ENCODE measurements at places on chromosomes 3 and 15.

DNA sequence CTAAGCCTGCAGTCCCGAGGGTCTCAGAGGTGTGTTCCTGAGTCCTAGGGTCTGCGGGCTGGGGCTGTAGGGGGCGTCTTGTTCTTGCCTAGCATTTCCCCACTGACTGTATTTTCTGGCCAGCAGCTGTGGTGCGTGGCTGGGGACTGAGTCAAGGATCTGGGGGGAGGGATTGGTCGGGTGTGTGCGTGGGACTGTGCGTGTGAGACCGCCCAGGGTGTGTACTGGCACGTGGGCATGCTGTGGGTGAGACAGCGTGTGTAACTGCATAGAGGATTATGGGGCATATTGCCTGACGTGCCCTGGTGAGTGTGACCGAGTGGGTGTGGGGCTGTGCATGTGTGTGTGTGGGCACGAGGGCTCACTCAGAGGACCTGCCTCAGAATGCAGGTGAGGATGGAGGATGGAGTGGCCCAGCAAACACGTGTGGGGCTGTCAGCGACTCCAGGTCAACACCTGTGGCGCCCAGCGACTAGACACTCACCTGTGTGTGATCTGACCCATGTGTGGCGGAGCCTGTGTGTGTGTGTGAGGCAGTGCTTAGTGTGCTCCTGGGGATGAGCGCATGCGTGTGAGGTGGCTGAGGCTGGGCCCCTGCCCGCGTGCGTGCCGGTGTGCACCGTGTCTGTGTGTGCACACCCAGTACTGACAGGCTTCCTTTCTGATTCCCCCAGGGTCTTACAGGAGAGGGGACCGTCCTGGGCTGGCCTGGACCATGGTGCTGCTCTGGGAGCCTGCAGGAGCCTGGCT lies 20.9 kb downstream of the FBLN2 start:
- DNase-seq, result no peak

GRCh38 chr3:11006986-11007933 lies 14.7 kb downstream of the SLC6A1 start:
- DNase-seq, result no peak

GRCh38 chr3:148937467-148938255 lies 53.7 kb upstream of the GYG1 start:
- DNase-seq, result peak; percentile 74

DNA sequence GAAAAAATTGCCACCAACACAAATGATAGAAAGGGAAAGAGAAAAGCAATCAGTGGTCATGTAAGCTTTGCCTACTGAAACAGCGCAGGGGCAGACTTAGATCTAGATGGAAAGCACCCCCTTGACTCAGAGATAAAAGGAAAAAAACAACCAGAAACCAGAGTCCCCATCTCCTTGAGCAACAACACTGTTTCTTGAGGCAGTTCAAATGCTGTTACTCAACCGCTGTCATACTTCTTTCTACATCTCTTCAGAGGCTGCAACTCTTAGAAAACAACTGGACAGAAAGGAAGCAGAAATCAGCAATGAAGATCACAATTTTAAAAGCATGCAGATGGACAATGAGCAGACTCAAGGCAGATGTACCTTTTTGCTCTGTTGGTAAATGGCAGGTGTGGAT lies 36.5 kb downstream of the FSIP1 start:
- no peak for DNase-seq

- no peak for DNase-seq
These were observed 11.8 kb upstream of the EID1 start for GRCh38 chr15:48866141-48866563.

DNA sequence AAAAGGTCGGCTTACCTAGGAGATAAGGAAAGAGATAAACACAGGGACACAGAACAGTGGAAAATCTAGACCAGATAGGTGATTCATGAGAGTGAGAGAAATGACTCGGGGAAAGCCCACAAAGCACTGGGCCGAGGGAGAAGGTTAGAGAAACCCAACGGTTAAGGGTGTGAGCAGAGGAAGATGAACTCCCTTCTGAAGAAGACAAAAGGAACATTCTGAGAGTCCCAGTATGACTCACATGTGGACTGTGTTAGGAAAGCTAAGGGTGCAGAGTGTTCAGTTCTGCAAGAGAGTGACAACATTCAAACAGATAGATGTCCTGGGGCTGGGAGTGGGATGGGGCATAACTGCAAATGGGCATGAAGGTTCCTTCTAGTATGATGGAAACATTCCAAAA lies 83.0 kb downstream of the CNTN3 start:
- no peak for DNase-seq

GRCh38 chr15:72285927-72286516 lies 13.7 kb upstream of the PARP6 start:
- no peak for DNase-seq

DNA sequence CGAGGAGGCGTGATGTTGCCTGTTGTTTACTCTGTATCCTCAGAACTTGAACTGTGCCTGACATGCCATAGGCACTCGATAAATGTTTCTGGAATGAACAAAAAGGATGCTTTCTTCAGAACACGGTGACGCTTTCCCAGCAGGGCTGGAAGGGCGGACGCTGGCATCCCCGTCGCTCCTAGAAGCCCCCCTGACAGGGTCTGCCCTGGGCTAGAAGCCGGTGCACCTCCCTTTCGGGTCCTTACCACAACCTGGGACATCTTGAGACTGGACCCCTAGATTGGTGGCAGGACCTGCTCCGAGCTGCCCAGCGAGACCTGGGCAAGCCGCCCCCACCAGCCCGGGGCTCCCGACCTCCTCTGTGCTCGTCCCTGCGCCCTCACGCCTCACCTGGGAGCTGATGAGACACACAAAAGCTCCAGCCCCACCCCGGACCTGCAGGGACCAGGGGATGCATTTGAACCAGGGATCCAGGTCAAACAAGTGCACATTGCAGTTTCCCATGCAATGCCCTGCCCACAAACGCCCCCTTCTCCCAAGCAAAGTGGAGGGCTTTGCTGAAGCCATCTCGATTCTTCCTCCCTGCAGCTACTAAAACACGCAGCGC lies 131.2 kb upstream of the MEF2A start:
- no peak for DNase-seq

DNA sequence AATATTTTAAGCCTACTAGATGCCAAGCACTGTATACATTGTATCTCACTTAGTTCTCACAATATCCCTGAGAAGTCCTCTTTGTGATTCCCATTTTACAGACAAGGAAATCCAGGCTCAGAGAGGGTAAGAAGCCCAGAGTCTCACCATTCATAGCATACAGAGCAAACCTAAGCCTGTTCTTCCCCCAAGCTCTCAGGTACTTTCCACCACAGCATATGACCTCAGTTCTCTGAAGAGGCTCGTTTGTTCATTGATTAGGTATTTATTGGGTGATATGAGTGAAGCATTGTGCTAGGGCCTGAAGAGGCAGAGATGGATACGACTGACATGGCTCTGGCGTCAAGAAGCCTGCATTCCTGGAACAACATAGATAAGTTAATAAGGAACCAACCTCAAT lies 310.9 kb upstream of the UMPS start:
- no peak for DNase-seq

DNA sequence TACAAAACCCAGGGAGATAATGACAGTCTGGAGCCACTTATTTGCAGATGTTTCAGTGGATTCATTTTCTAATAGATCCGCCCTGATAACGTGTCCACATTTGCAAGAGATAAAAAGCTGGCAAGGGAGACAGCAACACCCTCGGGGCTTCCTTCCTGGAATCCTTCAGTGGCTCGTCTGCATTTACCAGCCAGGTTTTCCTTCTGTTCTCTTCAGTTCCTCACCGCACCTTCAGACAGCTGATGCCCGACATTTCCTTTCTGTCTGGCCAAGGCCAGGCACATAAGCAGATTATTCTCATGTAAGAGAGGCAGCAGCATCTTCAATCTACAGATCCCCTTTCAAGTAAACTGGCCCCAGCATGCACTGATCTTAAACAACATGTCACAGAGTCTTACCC lies 56.2 kb upstream of the SPATA12 start:
- DNase-seq, result no peak

DNA sequence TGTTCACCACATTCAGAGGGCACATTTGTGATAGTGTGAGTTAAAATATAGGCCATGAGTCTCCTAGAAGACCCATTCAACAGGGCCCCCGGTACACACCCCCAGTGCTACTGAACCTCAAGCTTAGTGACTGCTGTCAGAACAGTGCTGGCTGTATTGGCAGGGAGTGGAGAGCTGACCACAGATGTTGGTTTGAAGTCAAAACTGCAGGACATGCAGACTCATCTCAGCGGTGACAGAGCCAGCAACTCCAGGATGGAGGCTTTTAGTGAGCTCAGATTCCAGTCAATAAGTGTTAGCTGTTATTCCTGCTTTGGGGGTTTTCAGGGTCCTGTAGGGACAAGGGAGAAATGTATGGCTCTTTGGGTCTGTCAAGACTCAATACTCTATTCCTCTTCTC lies 29.1 kb downstream of the PRR20G start:
- no peak for DNase-seq

DNA sequence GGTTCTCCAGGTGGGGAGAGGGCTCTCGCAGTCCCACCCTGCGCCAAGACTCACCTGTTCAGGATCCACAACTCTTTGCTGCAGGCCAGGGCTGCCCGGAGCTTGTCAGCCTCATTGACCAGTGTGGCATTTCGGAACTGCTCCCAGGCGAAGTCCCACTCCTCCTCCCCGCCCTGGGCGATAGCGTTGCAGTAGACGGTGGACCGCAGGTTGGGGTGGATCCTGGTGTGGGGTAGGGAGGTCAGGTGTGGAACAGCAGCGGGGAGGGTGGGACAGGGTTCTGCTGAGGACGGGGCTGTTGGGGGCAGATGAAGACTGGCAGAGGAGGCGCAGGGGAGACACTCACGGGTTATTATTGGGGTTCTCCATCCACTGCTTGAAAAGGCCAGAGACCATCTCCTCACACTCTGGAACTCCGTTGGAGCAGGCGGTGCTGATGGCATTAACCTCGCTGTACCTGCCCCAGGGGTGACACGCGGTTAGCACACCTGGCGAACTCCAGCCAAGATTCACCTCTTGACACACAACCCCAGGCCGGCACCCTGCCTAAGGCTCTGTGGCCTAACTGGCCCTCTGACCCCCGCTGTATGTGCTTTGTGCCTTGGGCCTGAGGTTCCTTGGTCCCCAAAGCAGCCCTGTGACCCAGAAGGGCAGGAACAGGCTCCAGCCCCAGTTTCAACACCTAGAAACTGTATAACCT lies 16.1 kb downstream of the MESP2 start:
- DNase-seq, result no peak

DNA sequence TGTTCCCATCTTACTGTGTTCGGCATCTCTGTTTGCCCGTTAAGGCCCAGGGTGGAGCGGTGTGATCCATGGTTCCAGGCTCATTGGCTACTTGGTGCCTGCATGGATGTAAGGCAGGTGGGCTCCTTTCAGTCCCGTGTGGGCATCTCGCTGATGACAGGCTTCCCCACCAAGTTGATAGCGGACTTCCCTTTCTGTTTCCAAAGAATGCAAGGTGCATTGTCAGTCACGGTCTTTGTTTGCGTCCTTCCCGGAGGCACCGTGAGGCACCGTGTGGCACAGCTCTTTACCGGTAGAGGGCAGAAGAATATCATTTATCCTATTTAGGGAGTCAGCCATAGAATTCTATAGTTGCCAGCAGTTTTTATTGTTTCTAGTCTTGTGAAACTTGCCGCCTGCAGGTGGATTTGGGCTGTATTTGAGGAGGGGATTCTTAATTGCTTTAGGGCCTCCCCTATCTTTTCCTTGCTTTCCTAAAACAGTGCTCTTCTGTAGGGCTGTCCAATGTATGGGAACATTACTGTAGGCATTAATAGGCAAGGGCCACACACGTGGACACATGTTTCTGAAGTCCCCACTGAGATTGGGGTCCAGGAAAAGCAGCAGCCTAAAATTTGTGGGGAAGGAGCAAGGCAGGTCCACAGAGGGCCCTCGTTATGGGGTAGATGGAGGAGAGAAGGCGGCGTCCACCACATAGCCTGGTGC lies 244.1 kb downstream of the SLCO3A1 start:
- peak; percentile 19 for DNase-seq

DNA sequence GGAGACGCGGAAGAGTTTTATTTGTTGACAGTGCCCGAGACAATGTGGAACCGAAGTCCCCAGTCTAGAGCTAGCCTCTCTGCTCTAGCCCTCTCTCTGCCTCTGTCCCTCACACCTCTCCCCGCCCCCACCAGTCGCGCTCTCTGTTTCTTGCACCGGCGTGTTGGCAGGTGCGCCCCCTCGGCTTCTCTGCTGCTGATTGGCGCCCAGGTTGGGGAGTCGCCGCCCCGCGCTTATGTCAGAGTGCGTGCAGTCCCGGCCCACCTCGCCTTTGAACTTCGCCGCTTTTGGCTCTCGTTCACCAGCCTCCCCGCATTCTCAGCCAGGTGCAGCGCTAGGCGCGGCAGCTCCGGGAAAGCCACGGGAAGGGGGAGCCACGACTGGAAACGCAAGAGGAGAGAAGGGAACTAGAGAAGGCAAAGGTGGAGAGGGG lies at the start of gene SOX14:
Gene SOX14, plus strand, starts transcription at position 315 of the 433 bp plus-strand sequence. CDS start 470 bp downstream, outside the sequence.
- no peak for DNase-seq

DNA sequence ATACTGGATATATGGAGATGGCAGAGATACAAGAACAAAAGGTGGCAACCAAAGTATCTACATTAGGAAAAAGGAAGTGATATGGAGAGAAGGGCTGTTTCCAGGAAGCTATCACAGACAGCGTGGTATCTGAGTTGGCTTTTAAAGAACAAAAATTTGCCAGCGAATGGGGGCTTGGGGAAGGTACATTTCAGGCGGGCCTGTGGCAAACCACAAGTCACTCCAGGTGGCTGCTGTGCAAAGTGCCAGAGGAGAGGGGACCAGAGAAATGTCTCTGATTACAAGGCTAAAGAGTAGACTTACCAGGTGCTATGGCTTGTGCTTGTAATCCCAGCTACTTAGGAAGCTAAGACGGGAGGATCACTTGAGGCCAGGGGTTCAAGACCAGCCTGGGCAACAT lies 91.1 kb downstream of the MSL2 start:
- no peak for DNase-seq

GRCh38 chr15:101210466-101210865 lies 41.4 kb downstream of the CHSY1 start:
- DNase-seq, result no peak

DNA sequence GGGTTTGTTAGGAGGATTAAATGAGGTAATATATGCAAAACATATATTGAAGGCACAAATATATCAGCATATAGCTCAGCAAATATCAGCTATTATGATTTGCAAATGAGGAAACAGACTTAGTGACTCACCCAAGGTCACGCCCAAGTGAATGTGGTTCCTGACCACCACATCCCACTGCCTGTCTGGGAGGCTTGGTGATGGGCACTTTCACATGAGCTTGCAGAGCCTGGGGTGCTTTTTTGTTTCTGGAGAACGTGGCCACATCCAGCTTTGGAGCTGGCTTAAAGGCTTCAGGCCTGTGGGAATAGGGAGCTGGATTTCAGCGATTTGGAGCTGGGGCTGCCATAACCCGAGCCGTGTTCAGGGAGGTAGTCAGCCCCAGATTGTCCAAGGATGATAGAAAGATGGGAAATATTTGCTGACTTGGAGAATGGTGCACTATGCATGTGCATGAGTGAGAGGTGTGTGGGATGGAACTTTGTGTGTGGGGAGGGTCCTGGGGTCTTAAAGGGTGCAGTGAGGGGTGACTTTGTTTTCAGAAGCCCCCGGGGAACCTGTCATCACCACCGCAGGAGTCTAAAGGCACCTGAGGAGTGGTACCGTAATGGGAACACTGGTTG lies 12.0 kb upstream of the FGD5 start:
- DNase-seq, result no peak
